Mesenchymal stem cell (in vitro differentiated cells and primary cell): ENCODE measurements at places on chromosomes 12 and 14.

DNA sequence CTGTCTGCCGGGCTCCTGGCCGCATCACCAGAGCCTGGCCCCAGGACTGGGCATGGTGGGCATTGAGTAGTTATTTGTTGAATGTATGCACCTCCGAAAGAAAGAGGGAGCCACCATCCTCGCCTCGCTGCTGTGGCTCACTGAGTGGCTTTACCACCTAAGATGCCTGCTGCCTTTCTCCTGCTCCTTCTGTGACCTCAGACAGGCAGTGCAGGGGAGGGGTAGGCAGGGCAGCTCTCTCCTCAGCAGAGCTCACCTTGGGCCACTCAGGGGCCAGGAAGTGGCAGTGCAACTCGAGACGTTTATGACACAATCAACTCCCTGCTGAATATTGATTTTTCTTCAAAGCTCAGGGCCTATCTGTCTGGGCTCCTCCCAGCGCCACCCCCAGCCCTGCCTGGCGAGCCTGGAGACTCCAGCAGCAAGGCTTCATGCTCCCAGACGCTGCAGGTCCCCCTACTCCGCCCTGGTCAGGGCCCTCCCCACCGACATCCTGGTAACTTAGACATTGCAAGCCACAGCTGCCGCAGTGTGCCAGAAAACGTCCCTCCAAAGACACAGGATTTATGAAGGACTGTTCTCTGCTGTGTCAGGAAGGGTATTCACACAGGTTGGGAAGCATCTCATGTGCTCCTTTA is 84.3 kb upstream of the DIO3 start:
- no peak for DNase-seq

DNA sequence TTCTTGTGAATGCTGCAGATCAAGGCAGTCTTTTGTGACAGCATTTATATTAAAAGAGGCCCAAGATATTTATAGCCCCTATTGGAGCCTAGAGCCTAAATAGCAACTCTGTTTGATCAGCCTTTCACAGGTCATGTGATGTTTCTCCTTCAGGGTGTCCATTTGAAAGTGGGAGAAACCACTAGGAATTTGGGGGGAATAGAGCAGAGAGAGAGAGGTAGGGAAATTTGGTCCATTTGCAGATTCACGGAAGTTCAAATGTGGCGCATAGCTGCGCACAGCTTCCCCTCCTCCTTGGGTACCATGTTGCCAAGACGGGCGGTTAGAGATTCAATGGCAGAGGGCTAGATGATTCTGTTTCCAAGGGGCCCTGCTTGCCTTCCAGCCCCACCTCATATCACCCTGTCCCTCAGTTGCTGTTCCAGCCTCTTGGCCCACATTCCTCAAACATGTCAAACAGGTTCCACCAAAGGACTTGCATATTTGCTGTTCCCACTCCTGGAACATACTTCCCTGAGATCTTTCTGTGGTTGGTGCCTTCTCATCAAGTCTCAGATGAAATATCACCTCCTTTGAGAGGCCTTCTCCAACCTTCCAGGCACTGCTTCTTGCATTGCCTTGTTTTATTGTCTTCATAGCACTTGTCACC is 220.8 kb downstream of the CHST11 start:
- DNase-seq, result no peak

GRCh38 chr12:48105321-48105866 is 485 bp downstream of the SENP1 start:
- DNase-seq, result no peak

GRCh38 chr12:117063162-117063911 is 35.9 kb downstream of the TESC start:
- no peak for DNase-seq

DNA sequence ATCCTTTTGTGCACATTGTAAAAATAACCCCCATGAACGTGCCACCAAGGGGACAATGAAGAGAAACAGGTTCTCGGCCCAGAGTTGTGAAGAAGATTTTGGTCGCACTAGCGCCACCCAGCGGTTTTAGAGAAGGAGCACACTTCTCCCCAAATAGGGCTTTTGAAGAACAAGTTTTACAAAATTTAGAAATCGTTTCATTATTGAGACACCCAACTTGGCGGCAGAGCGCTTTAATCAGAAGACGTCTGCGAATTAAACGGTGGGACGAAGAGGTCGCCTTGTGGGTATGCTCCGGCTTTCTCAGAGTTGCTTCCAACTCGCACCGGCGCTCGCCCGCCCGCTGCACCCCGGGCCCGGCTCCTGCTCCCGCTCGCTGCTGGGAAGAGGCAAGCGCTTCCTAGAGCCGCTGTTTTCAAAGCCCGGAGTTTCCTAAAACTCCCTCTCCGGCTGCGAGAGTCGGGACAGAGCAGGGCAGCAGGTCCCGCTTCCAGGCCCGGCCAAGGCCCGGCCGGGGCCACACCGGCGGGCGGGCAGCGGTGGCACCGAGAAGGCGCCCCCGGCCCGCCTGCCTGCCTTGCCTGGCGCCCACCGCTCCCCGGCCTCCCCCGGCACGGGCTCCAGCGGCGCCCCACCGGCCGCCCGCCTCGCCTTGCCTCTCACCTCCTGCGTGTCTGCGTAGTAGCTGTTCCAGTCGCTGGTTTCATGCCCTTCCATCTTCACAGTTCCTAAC is 645 bp downstream of the FOXA1 start:
- peak; percentile 86 for DNase-seq

- DNase-seq, result no peak
These were observed 51.0 kb downstream of the NFKBIA start for GRCh38 chr14:35353409-35354172.

DNA sequence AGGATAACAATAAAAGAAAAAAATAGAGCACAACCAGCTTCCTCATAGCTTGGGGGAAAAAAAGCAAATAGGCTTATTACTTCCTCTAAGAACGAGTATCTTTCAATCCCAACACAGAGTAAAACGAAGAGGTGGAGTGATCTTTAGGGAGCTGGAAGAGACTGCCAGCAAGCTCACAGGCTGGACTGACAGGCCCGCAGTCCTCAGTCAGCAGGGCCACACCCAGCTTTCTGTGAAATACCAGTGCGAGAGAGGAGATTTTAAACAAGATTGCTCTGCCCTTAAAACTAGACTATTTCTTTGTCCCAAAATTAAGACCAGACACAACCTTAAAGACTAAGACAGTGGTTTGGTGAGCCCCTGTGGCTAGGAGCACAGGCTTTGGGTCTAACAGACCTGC is 32.9 kb downstream of the SETD3 start:
- DNase-seq, result no peak

GRCh38 chr12:111981987-111982386 is 31.0 kb downstream of the TMEM116 start:
- DNase-seq, result no peak

GRCh38 chr14:54435500-54435981 is 5.6 kb downstream of the CNIH1 start:
- DNase-seq, result peak; percentile 92

- no peak for DNase-seq
These were observed 120.7 kb upstream of the C14orf180 start for GRCh38 chr14:104458845-104459244.

DNA sequence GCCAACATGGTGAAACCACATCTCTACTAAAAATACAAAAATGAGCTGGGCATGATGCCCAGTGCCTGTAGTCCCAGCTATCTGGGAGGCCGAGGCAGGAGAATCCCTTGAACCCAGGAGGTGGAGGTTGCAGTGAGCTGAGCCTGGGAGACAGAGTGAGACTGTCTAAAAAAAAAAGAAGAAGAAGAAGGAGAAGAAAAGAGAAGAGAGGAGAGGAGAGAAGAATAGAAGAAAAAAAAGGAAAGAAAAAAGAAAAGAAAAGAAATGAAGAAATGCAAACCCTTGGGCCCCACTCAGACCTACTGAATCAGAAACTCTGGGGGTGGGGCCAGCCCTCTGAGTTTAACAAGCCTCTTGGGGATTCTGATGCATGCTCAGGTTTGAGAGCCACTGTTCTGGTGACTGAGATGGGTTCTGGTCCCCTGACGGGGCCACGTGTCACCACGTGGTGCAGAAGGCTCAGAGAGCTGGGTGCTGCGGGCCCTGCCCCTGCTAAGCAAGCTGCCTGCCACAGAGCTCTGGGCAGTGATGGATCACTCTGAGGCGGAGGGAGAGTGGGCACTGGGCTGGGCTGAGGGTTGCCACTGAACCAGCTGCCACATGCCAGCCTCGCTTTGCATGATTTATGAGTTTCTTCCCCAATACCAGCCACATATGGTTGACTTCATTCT is 37.5 kb downstream of the ERH start:
- no peak for DNase-seq

DNA sequence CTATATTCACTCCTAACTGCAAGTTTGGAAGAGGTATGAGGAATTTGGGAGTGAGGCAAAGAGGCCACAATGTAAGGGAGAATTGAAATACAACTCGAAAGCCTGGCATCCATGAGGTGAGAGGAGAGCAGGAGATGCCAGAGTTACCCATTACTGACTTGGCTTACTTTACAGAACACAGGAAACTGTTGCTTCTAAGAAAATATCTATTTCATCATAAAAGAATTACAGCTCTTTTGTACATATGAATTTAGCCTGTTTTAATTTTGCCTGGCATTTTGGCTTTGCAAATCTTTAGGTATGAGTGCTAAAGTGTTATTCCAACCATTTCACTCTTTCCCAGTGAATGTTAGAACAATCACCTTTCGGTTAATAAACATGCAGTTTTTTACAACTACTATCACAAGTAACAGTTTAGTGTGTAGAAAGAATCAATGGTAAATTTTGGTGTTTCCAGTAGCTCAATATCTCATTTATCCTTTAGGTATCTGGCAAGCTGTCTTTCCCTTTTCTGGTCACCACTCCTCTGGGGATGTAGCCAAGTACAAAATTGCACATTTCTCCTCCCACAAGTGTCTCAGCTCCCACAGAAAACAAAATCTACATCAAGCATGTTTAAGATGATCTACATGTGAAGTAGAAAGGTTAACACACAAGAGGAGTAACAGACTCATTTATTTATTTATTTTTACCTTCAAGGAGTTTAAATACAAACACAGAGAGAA is 196.6 kb upstream of the DCN start:
- no peak for DNase-seq

DNA sequence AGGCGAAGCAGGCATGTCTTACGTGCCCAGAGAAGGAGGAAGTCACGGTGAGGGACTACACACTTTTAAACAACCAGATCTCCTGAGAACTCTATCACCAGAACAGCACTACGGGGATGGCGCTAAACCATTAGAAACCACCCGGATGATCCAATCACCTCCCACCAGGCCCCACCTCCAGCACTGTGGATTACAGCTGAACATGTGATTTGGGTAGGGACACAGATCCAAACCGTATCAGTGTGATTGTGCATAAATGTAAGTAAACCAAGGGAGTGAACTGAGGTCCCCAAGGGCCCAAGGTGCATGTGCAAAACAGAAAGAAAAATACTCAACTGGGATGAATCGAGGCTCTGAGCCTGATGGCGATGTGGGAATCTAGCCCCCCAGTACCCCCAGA is 134.2 kb downstream of the DICER1 start:
- no peak for DNase-seq

- no peak for DNase-seq
These were observed 735.4 kb upstream of the TMEM132C start for GRCh38 chr12:127531542-127531941.

- DNase-seq, result peak; percentile 44
These were observed 49.6 kb downstream of the SRGAP1 start for GRCh38 chr12:63894132-63894531.

GRCh38 chr14:60735416-60735815 is 855 bp downstream of the MNAT1 start:
- DNase-seq, result no peak
